ENCODE measurements at places on chromosomes 5 and 9.

DNA sequence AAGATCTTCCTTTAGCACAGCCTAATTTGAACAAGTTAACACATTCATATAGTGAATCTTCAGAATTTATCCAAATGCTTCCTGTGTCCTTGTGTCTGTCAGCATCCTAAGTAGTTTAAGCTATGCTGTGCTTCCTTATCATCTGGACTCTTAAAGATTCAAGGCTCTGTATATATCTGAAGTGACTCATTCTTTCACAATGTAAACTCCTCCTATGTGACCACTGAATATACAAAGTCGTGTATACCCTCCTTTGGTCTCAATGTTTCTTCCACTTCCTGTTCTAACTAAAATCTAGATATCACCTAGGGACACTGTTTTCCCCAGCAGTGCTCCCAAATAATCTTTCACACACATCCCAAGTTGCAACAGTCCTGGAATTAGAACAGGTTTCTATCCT is 935.7 kb upstream of the NUDT12 start:
- no peak for DNase-seq

GRCh38 chr9:137431416-137431931 is 8.3 kb downstream of the NOXA1 start:
- DNase-seq = no peak

DNA sequence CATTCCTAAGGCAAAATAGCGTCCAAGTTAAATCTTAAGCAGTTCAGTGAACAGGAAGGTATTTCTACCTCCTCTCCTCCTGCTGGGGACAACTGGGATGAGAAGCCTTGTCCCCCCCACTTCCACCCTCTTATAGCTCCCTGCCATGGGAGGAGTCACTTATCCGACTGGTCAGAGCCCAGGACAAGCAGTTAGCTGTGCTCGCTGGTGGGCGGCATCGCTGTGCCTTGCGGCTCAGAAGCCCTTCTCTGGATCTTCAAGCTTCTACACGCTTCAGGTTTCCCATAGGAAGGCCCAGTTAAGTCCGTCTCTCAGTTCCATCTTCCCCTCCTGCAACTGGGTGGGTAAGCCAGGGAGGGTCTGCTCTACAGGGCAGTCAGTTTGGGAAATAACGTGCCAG is 77.2 kb downstream of the PAX5 start:
- no peak for DNase-seq

DNA sequence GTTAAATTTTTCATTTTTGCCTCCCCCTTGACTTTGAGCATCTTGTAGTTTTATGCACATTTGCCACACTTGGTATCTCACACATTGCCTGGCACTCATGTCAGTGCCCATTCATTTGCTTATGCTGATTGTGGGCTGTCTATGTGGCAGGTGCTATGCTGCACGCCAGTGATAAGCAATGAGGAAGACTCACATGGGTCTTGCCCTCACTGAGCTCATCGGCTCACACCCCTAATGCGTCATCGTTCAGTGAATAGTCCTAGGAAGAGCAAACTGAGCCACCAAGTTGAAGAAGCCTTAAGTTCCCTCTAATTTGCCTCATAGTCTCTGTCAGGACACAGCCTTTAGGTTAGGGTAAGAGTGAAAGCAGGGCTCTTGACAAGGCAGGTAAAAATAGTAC is 209.4 kb upstream of the IL12B start:
- no peak for DNase-seq

DNA sequence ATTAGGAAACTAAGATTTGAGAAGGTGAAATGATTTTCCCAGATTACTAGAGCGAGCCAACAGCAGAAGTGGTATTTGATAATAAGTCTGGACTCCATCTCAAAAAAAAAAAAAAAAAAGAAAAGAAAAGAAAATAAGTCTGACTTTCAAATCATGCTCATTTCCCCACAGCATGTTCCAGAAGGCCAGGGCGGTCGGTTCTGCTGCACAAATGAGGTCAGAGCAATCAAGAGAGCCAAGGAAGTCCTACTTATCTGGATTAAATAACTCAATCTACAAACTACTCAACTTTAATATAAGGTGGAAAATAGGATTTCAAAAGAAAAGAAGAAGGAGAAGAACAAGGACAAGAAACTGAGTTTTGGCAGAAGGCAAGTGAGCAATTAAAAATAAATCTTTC is 130.4 kb upstream of the RASA1 start:
- no peak for DNase-seq

GRCh38 chr9:111632060-111632459 is 926 bp downstream of the DNAJC25 start:
- DNase-seq = no peak

- no peak for DNase-seq
Measured at GRCh38 chr9:118637681-118638080, 731.6 kb downstream of the BRINP1 start.

DNA sequence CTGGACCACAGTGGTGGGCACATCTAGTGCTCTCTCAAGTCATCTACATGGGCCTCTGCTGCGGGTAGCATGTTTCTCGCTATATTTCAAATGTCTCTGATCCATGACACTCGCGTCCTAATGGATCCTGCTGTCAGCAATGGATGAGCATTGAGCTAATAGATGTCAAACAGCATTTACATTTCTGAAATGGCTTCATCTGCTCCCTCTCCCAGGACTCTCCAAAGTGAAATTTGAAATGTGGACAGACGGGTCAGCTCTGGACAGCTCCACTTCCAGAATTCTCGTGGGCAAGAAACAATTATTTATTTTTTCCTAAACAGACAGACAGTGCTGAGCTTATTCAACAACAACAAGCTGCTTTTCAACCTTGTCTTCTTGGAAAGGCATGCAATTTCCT is 58.1 kb downstream of the FSTL4 start:
- DNase-seq = no peak

- no peak for DNase-seq
Measured at GRCh38 chr5:178674334-178674733, 47.5 kb upstream of the CLK4 start.

GRCh38 chr9:126056312-126057021 is 270.2 kb upstream of the MVB12B start:
- peak; percentile 78 for DNase-seq

GRCh38 chr9:12658531-12659209 is 34.5 kb upstream of the TYRP1 start:
- no peak for DNase-seq

GRCh38 chr5:125559296-125559695 is 812.9 kb upstream of the ZNF608 start:
- DNase-seq = no peak

DNA sequence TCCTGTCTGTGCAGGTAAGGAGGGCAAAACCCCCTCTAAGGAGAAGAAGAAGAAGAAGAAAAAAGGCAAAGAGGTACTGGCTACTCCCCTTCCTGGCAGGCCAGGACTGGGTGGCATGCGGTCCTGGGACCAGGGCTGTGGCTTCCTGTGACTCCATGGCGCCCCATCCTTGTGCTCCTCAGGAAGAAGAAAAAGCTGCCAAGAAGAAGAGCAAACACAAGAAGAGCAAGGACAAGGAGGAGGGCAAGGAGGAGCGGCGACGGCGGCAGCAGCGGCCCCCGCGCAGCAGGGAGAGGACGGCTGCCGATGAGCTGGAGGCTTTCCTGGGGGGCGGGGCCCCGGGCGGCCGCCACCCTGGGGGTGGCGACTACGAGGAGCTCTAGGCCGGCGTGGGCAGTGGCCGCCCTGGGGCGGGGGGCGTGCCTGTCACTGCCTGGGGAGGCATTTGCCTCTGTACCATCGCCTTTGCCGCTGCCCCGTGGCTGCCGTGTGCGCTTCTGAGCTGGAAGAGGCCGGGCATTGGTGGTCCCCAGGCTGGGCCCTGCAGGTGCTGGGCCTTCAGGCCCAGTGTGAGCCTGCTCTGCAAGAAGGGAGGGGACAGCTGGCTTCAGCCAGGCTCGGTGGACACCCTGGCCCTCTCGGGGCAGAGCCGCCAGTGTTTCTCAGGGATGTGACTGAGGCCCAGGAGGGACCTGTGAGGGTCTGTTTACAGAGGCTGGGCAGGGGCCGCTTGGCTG is 2.0 kb upstream of the AJM1 start:
- no peak for DNase-seq

GRCh38 chr5:147621016-147621415 is 111.1 kb upstream of the DPYSL3 start:
- no peak for DNase-seq

DNA sequence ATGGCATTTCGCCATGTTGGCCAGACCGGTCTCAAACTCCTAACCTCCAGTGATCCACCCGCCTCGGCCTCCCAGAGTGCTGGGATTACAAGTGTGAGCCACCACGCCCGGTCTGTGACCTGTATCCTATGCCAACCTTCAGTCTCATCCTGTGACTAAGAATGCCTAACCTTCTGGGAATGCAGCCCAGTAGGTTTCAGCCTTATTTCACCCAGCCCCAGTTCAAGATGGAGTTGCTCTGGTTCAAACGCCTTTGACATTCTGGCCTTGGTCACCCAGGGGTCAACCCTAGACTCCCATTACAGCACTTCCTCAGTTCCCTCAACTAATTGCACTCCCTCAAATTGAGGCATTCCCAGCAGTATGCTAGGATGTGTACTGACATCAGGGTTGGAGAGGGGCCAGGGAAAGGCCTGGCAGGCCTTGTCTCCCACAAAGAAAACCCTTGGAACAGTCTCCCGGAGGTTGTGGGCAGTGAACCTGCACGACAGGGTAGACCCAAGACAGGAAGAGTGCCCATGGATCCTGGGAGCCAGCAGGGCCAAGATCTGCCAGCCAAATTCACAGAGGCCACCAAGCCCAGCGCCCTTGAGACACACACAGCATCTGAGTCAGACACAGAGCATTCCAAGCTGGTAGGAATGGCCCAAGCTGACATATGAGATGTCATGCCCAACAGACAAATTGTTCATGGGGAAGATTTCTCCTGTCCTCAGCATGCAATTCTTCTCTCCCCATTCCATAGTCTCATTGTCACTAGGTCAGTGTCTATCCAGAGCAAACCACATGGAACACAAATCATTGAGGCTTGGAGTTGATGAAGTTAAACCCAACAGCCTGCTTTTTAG is 24.9 kb upstream of the SMU1 start:
- no peak for DNase-seq

DNA sequence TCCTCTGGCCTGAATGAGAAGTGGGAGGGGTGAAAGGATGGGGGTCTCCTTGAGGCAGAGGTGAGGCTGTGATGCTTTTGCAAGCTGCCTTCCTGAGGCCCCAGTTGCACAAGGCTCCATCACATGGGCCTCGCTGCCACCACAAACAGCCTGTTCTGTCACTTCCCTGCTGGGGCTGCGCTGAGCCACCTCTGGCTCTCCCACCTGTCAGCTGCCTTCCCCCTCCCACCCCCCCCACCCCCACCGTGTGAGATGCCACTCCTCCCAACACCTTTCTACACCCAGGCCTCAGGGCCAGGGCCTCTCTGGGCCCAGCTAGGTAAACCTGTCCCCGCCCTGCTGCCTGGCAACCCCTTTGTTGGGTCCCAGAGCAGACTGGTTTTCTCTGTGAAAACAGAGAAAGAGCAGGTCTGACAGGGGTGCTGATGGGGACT is 4.5 kb upstream of the PDLIM4 start:
- DNase-seq = no peak

DNA sequence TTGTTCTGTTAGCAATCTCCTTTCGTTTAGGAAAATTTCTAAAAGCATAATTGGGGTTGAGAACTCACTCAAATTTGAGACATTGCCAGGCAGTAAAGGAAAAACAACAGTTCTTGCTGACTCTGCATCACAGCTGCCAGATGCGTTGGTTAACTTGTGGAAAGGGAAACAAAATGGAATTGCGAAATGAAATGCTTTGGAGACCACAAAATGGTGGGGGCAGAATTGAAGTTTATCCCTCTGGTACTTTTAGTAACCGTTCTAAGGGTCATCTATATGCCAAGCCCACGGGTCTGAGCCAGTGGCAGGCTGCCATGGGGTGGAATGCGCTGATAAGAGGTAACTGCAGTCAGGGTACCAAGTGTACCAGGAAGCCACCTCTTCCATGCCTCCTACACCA is 28.6 kb upstream of the SELENOP start:
- DNase-seq = no peak

DNA sequence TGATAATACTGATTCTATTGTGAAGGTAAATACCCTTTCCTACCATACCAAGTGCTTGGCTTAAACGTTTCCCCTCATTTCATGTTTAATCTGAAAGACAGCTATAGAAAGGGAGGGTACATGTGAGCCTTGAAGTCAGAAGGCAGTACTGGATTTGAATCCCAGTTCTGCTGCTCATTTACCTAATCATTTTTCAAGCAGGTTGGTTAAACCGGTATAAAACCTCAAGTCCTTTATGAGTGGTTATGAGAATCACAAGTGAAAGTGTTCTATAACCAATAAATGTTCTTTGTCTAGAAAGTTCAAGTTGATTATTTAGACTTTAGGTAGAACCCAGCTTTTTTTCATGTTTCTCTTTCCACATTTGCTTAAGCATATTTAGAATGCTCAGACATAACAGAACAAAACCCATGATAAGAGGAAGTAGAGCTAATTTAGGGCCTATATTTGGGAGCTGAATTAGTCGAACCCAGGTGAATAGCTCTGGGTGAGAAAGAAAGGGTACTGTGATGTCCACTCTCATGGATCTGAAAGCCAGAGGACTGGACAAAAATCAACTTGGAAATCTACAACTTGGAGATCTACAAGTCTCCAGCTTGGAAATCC is 29.7 kb upstream of the F2RL2 start:
- DNase-seq = no peak

DNA sequence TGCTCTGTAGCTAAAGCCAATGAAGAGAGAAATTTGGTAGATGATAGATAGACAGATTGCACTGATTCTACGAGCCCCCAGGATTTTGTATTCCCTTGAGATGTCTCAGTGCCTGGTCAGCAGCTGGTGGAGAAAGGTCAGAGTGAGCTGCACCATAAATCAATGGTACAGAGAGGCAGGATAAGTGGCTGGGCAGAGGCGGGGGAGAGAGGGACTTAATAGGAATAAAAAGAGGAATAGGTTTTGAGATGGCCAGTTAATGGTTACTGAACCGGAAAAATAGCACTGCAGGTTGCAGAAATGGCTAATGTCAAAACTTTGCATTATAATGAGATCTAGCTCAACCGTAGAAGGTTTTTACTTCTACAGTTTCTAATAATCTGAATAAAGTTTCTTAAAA is 47.9 kb upstream of the SLC12A2 start:
- peak; percentile 93 for DNase-seq

GRCh38 chr5:100448111-100448528 is 87.1 kb upstream of the FAM174A start:
- no peak for DNase-seq

DNA sequence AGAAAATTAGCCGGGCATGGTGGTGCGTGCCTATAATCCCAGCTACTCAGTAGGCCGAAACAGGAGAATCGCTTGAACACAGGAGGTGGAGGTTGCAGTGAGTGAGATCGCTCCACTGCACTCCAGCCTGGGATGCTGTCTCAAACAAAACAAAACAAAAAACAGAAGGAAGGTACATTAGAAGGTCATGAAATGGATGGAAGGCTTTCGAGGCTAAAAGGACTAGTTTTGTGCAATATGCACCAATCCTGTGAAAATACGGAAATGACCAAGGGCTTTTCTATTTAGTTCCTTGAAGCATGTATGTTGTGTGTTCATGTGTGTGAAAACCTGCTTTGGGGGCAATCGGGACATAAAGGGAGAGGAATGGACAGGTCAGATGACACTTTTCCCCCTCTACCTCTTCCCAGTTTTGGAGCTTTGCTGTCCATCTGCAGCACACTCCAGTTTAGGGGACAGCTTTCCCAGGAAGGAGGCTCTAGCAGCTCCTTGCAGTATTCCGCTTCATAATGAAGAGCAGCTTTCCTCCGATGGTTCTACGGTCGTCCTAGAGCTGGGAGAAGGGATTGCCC is 15.0 kb downstream of the SPRY4 start:
- DNase-seq = no peak
